ENCODE measurements at places on chromosomes 7 and 10.
A peak's percentile ranks its signal among the peaks of the same experiment; 100 is the strongest.

- DNase-seq = no peak
These were observed 131.3 kb downstream of the FAM53B start for GRCh38 chr10:124612611-124613498.

GRCh38 chr10:113060201-113061053 is 110.4 kb downstream of the TCF7L2 start:
- no peak for DNase-seq

DNA sequence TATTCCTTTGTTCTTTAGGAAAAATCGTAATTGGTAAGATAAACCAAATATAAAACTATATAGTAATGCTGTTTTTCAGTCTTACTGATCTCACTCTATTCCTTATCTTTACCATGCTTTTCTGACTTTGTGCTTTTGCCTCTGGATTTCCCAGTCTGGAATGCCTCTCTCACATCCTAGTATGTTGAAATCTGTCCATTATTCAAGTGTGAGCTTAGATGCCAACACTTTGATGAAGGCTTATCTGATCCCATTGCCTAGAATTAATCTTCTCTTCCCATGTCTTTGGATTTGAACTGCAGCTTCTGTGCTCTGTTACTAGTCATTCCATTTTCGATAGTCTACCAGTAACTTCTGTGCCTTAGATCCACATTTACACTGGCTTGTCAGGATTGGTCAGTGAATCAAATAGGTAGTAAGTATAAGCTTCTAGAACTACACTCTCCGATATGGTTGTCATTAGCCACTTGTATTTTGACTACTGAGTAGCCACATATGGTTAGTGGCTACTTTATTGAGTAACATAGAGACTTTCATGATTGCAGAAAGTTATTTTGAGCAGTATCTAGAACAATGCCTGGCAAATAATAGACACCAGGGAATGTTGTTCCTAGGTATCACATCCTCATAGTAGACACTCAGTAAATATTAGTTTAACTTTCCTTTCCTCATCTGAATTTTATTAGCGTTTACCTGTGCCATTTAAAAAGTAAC is 92.9 kb downstream of the BMPR1A start:
- no peak for DNase-seq

DNA sequence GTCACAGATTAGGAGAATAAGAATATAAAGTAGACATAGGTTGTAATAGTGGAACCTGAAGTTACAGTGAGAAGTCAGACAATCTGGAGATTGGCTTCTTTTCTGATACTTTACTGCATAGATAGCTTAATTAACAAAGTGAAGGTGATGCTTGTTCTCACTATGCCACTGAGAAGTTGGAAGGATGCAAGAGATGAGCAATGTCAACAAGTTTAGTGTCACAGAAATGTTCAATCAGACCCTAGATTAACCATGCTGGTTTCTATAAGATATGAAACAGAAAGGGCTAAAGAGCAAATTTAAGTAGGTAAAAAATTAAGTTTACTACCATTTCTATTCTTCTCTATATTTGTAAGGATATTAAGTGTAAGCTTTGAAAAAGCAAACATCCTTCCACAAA is 838.6 kb upstream of the SORCS1 start:
- no peak for DNase-seq

DNA sequence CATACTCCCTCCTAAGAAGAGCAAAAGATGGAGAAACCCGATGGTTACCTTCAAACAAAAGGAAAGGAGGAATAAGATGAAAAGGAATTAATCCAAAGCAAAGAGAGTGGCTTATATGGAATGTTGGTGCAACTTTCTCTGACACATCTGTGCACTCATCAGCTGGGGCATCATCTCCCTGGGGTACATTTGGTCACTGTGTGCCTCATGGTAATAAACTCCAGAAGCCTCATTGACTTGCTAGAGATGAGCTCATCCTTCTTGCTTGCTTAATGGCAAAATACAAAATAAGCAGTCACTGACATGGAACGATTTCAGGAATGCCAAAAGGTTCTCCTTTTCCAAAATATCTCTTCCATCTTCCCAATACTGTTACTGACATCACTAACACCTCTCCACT is 22.5 kb downstream of the CAV1 start:
- DNase-seq = no peak

DNA sequence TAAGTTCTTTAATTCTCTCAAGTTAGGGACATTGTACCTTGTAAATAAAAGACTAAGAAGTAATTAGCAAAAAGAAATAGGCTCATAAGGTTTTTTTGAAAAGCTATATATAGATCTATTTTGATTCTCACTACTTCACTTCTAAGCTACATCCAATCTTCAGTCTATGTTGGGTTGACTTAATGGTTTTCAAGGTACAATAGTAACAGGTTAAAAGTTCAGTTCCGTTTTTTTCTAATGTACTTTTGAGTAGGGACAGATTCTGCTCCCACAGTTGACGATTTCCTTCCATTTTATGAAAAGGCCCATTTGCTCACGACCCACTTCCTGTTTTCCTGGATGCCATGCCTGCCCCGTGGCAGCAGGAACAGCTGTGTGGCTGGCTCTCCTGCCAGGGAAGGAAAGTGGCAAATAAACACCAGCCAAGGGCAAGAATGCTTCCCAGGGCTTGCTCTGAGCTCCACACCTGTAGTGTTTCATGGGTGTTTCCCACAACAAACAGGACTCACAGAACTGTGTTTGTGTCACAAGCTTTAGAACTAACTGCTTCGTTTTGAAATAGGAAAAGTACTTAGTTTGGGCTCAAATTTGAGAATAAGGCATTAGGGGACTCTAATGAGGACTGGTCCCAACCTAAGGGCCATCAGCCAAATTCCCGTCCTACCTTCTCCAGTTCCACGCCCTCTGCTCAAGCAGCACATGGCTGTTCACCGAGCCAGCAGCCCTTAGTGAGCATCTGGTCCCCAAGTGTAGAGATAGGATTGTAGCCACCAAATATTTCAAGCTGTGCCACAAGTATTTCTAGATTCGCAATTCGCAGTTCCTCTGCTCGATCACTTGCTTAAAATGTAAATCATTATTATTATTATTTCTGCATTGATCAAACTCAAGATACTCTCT is 240.7 kb downstream of the COBL start:
- DNase-seq = no peak

- DNase-seq = no peak
These were observed 32.8 kb downstream of the NOD1 start for GRCh38 chr7:30445770-30446169.

- DNase-seq = no peak
These were observed 9.6 kb downstream of the INSYN2A start for GRCh38 chr10:127186813-127187212.

GRCh38 chr7:135704074-135704473 is 23.9 kb downstream of the SLC13A4 start:
- DNase-seq = no peak

DNA sequence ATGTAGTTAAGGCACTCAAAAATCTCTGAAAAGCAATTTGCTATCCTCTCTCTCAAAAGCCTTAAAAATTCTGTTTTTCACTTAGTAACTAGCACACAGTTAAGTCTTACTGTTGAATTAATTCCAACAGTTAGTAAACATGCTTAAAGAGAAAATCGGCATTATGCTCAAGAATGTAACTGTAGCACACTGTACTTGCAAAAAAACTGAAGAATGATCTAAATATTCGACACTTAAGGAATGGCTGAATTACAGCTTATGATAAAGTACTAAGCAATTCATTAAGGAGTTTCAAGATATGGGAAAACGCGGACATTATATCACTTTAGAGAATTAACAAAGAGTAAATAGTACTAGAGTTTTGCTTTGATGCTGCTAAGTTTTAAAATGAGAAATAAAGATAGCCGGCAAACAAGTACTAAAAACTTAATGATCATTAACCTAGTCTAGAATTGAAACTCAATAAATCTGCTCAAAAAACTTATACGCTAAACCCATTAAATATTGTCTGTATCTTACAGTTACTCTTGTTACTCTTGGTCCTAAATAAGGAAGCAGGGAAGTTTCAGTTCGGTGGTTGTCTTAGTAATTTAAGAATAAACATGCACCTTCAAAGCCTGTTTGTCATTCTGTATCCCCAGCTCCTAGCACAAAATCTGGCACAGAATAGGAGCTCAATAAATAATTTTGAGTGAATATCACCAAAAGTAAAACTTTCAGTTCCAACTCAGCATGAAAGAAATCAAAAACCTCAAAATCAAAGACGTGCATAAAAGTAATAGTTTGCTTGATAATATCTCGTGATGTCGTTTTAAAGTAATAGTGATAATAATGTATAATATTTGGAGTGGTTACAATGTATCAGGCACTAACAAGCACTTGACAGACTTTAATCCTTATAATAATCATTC is 1.2 kb downstream of the TRDMT1 start:
- no peak for DNase-seq

GRCh38 chr7:123745437-123745836 is 3.4 kb downstream of the WASL start:
- no peak for DNase-seq

GRCh38 chr10:129745186-129745750 is 218.8 kb downstream of the EBF3 start:
- DNase-seq = no peak

DNA sequence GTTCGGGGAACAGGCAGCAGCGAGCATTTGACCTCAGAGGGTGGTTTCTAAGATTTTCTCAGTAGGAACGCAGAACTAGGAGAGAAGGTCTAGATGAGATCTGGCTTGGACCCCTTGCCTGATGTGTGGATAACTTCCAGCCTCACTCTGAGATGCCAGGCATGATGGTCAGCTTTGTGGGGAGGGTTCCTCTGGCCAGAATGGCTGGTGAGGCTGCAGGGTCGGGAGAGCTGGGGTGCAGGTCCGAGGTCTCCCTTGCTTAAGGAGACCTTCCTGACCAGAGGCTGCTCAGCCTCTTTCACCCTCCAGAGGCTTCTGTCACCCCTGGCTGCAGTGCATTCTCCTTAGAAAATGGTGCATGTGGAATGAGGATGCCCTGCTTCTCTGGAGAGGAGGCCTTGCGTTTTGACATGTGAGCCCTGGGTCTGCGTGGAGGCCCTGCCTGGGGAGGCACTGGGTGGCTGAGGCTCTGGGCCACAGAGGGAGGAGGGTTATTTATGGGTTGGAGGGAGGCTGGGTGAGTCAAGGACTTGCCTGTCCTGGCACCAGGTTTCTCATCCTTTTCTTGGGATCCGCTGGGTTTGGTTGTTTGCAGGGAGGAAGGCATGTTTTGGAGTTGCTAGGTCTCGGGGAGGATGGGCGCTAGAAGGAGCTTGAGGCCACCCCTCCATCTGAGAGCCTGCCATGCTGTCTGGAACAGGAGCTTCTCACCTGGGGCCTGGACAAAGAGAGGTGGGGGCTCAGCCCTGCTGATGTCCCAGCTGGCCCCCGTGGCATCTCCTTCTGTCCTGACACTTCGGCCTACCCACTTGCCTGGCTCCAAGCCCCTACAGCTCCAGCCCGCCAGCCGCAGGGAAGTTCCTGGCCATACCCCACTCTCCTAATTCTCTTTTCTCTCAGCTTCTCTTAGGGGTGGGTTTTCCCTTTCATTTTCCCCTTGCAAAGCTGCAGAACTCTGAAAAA is 3.9 kb downstream of the FAM241B start:
- DNase-seq = no peak

GRCh38 chr7:73701357-73701995 is 18.0 kb downstream of the STX1A start:
- no peak for DNase-seq

DNA sequence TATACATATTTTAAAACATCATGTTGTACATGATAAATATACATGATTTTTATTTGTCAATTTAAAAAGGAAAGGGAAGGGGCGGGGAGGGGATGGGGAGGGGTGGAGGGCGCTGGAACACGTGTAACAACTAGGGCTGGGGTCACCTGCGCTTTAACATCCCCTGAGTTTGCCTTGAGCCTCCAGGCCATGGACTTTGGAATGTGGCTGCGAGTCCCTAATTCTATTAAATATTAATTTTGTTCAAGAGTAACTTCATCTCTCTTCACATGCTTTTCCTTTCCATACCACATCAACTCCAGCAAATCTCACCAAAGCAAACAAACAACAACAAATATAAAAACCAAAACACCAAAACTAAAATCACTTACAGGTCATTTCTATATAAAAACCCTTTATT is 10.6 kb downstream of the IFIT5 start:
- no peak for DNase-seq

- DNase-seq = peak; percentile 28
These were observed 977 bp upstream of the SFR1 start for GRCh38 chr10:104120903-104121484.

- DNase-seq = no peak
These were observed 52.9 kb downstream of the AP3M1 start for GRCh38 chr10:74097776-74098175.

DNA sequence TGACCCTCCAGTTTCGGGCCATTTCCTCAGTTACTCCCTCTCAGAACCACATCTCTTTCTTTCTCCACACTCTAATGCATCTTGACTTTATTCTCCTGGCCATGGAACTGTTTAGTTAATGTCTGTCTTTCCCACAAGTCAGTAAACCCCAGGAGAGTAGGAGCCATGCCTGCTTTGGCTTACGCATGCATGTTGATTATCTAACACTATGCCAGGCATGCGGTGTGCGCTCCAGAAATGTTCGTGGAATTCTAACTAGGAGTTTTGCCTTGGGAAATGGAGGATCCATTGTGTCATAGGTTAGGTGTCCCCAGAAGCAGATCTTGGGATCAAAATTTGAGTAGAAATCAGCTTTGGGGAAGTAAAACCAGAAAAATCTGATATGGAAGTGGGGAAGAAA is 308.9 kb downstream of the GRID1 start:
- no peak for DNase-seq

- DNase-seq = no peak
These were observed 113.2 kb downstream of the ITIH5 start for GRCh38 chr10:7553531-7553930.

DNA sequence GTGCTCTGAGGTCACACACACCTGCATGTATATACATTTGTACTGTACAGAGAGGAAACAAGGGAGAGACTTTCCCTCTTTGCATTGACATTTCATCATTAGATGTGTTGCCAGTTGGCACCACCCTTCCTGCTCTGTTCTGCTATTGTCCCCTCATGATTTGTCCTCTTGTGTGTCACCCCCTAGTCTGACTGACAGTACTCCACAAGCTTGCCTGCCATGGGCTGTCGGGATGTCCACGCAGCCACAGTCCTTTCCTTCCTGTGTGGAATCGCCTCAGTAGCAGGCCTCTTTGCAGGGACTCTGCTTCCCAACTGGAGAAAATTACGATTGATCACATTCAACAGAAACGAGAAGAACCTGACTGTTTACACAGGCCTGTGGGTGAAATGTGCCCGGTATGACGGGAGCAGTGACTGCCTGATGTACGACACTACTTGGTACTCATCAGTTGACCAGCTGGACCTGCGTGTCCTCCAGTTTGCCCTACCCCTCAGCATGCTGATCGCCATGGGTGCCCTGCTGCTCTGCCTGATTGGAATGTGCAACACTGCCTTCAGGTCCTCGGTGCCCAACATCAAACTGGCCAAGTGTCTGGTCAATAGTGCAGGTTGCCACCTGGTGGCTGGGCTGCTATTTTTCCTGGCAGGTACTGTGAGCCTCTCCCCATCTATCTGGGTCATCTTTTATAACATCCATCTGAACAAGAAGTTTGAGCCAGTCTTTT is 9.4 kb downstream of the CLDN12 start:
- DNase-seq = no peak

- no peak for DNase-seq
These were observed 44.9 kb downstream of the ANXA8 start for GRCh38 chr10:47438857-47439474.

- no peak for DNase-seq
These were observed 105.7 kb downstream of the RAPGEF5 start for GRCh38 chr7:22251281-22251680.

- no peak for DNase-seq
These were observed 27.7 kb upstream of the NRBF2 start for GRCh38 chr10:63105225-63106110.

All from NCI-H1436 treated with DMSO at 0.1 percent for 48 hours (cell line).